Activated CD4-positive, alpha-beta memory T cell treated with anti-CD3 and anti-CD28 coated beads for 36 hours (primary cell): ENCODE measurements at places on chromosomes 13 and 19.

DNA sequence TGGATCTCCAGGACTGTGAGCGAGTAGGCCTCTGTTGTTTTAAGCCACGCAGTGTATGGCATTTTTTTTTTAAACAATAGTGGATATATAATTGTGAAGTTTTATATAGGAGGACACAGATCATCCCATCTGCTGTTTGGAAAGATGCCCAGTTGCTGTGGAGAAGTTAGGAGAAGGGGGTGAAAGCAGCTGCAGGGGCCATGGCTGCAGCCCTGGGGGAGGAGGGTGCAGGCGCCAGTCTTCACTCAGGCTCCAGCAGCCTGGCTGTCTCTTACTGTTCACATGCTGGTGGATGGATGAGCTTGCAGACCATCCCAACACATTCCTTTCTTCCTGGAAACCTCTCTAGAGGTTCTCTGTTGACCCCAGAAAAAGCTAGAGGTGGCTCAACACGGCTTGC lies 242.3 kb downstream of the TEX29 start:
- DNase-seq, result no peak

GRCh38 chr13:80655778-80656511 lies 315.0 kb upstream of the SPRY2 start:
- DNase-seq, result no peak

- DNase-seq, result no peak
These were observed 282.9 kb downstream of the SLITRK5 start for GRCh38 chr13:87954091-87954490.

- peak; percentile 77 for DNase-seq
These were observed at the start of gene ANGPTL4 for GRCh38 chr19:8363803-8364771. ANGPTL4 (plus strand) TSS chr19:8364155; CDS start chr19:8364322, 167 bp downstream.

- DNase-seq, result no peak
These were observed 37.0 kb upstream of the FARP1 start for GRCh38 chr13:98105929-98106336.

- peak; percentile 91 for DNase-seq
These were observed 3.7 kb downstream of the ANGPTL8 start for GRCh38 chr19:11242864-11243797.

- peak; percentile 43 for DNase-seq
These were observed 9.7 kb downstream of the DEDD2 start for GRCh38 chr19:42207767-42208271.

- DNase-seq, result no peak
These were observed 7.1 kb upstream of the RBM42 start for GRCh38 chr19:35621708-35622107.

DNA sequence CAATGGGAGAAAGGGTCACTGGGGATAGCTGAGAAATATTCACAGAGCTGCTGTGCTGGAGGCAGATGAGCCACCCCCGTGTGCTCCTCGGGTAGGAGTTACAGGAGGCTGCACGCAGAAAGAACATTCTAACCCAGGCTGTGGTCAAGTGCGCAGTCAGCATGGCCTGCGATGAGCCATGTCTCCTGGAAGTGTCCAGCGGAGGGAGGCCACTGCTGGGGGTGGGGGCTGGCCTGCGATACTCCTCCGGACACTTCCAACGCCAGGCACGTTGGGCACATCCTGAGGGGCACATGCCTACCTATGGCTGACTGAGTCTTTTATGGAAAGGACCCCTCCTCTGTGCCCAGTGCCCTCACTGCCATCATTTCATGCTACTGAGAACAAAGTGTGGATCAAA lies 55.9 kb downstream of the RAB20 start:
- no peak for DNase-seq

DNA sequence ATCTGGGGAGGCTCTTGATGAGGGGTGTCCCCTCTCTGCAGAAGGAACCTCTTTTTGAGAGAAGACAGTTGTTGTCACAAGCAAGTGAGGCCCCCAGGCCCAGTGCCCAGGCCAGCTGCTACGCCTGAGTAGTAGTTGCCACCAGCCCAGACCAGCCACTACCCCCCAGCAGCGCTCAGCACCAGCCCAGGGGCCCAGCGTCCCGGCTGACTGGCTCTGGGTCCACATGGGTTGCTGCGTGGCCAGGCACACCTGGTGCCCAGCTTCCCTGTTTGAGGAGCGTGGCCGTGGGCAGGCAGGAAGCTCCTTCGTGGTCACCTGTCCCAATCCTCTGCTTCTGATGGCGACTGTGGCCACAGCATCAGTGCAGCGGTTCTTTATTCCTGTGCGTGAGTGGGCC lies 84.7 kb downstream of the KDM4B start:
- DNase-seq, result no peak

DNA sequence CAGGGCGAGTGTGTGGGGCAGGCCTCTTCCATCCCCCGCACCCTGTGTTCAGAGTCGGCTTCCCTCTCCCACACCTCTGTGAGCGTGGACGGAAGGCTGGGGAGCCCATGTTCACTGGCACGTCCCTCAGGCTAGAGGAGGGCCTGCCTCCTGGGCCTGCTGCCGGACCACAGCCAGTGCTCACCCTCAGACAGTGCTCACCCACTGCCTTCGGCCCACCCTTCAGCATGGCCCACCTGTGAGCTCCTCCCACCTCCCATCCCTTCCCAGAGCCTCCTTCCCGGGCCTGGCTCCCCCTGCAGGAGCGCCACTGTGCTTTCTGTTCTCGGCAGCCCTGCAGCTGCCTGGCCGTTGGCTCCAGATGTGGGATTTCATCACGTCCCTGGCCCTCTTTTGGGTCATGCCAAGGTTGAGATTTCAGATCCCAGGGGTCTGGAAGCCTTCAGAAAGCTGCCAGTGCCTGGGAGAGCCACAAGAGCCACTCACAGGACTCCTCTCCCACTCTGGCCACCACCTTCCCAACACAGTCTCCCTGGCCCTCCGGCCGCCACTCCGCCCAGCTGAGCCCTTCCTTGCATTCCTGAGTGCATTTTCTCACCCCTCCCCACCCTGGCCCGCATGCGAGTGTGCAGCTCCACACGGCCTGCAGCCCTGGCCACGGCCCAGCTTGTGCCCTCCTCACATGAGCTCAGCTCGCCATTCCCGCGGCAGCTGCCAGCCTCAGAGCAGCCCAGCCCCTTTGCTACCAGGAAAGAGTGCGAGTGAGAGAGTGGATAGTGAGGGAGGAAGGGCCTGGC lies 25.3 kb downstream of the CAPN12 start:
- DNase-seq, result no peak

GRCh38 chr19:48121909-48122371 lies 11.3 kb upstream of the PLA2G4C start:
- peak; percentile 41 for DNase-seq

GRCh38 chr19:18865973-18866799 lies 29.8 kb downstream of the CERS1 start:
- peak; percentile 73 for DNase-seq
